HEK293T (cell line): ENCODE measurements at places on chromosomes 16 and 17.

- DNase-seq: no peak
Observed at GRCh38 chr16:19104607-19105006, 9.2 kb upstream of the ITPRIPL2 start.

- no peak for DNase-seq
Observed at GRCh38 chr17:546456-546855, 168.2 kb downstream of the VPS53 start.

DNA sequence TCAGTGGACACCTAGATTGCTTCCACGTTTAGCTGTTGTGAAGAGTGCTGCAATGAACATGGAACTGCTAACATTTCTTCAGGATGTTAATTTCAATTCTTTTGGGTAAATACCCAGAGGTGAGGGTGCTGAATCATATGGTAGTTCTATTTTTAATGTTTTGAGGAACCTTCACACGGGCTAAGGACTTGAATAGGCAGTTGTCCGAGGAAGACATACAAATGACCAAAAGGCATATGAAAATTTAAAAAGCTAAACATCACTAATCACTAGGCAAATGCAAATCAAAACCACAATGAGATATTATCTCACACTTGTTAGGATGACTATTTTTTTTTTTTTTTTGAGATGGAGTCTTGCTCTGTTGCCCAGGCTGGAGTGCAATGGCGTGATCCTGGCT lies 173.3 kb downstream of the PRKCB start:
- DNase-seq: no peak

- DNase-seq: no peak
Observed at GRCh38 chr16:3945751-3946603, 65.5 kb upstream of the CREBBP start.

DNA sequence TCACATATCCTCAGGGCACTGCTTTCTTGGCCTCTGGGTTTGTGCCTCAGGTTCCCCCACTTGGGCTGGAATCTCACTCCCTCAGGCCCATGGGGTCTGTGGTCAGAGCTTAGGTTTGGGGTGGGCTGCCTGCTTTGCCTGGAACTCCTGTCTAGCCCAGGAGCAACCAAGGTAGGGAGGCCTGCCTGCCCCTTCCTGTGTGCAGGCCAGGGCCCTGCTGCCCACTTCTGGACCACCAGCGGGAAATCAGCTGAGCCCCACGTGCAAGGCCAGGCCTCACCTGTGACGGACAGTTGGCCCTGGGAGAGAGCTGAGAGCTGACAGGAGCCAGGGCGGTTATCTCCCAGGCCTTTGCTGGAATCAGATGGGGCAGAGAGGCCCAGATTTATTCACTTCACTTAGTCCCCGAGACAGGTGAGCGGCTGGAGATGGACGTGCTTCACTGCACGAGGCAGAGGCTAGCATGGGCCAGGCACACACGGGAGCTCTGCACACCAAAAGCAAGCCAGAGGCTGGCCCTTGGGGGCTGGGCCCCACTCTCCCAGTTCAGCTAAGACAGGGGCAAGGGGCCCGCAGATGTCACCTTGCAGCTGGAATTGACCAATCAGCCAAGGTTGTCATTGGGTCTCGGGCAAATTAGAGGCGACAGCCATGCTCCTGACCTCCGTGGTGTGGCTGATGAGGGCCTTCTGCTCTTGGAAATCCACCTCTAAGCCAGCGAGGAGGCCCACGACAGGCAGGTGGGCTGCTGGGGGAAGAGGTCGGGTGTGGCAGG lies 49.9 kb upstream of the DOC2B start:
- DNase-seq: no peak

DNA sequence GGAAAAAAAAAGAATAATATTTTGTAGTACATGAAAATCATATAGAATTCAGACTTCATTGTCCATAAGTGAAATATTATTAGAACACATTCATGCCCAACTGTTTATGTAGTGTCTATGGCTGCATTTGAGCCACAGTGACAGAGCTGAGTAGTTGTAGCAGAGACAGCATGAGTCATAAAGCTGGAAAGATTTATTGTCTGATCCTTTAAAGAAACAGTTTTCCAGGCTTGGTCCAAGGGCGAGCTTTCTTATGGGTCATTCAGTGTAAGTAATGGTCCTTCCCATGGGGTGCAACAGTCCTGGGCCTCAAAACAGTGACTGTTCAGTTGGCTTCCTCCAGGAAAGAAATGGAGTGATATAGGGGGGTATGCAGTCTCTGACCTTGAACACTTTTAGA lies 260.2 kb downstream of the HS3ST4 start:
- DNase-seq: no peak
